Upper lobe of right lung (tissue), 1 donor: ENCODE measurements at places on chromosomes 6 and 20. TPM values are rescaled to one million over a fixed set of nuclear protein-coding genes. Genes with fewer than 3 reads are reported as not detected.
A peak's percentile ranks its signal among the peaks of the same experiment; 100 is the strongest.

- no peaks in the 10 kb centered on the region for H3K4me1 ChIP-seq
- no peak for DNase-seq
- peaks cover 60% of the 10 kb centered on the region for H3K36me3 ChIP-seq
- peak overlapping the region; percentile 12 for H3K27ac ChIP-seq
- no peaks in the 10 kb centered on the region for H3K27me3 ChIP-seq
These were observed 274.9 kb downstream of the UTRN start for GRCh38 chr6:144559865-144560593.

DNA sequence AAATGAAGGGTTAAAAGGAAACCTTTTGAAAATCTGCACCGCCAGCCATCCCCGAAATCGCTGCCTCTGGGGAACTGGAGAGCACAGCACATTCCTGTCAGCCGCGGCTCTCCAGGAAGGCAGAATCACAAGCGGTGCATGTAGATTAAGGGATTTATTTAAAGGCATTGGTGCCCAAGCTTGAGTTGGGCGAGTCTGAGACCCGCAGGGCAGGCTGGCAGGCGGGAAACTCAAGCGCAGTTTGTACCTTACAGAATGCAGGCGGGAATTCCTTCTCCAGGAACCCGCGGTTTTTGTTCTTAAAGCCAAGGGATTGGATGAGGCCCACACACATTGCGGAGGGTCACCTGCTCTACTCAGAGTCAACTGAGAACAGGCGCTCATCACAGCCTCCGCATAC, 10.8 kb downstream of the GPR31 start:
- no peak for DNase-seq
- no peaks in the 10 kb centered on the region for H3K36me3 ChIP-seq
- H3K27ac ChIP-seq = no peak overlapping the region

GRCh38 chr6:40788661-40789655, 201.8 kb upstream of the LRFN2 start:
- no peak overlapping the region for H3K27ac ChIP-seq
- no peak for DNase-seq
- no peaks in the 10 kb centered on the region for H3K27me3 ChIP-seq
- peaks cover 5% of the 10 kb centered on the region for H3K4me1 ChIP-seq
- H3K4me3 ChIP-seq = no peak overlapping the region

- peak; percentile 78 for DNase-seq
- no peaks in the 10 kb centered on the region for H3K27me3 ChIP-seq
- peak overlapping the region; percentile 39 for H3K27ac ChIP-seq
- H3K4me3 ChIP-seq = peak overlapping the region; percentile 8
- H3K4me1 ChIP-seq = peaks cover 14% of the 10 kb centered on the region
These were observed 180.0 kb upstream of the RREB1 start for GRCh38 chr6:6927521-6928361.

Gene MATN4
- 0.29 TPM for total RNA-seq

Gene TNF
- 2.4 TPM for total RNA-seq

- H3K27me3 ChIP-seq = no peaks in the 10 kb centered on the region
- no peak overlapping the region for H3K4me3 ChIP-seq
- H3K4me1 ChIP-seq = no peaks in the 10 kb centered on the region
- DNase-seq = no peak
- no peaks in the 10 kb centered on the region for H3K36me3 ChIP-seq
These were observed 44.9 kb downstream of the SNAP25 start for GRCh38 chr20:10263385-10264165.

DNA sequence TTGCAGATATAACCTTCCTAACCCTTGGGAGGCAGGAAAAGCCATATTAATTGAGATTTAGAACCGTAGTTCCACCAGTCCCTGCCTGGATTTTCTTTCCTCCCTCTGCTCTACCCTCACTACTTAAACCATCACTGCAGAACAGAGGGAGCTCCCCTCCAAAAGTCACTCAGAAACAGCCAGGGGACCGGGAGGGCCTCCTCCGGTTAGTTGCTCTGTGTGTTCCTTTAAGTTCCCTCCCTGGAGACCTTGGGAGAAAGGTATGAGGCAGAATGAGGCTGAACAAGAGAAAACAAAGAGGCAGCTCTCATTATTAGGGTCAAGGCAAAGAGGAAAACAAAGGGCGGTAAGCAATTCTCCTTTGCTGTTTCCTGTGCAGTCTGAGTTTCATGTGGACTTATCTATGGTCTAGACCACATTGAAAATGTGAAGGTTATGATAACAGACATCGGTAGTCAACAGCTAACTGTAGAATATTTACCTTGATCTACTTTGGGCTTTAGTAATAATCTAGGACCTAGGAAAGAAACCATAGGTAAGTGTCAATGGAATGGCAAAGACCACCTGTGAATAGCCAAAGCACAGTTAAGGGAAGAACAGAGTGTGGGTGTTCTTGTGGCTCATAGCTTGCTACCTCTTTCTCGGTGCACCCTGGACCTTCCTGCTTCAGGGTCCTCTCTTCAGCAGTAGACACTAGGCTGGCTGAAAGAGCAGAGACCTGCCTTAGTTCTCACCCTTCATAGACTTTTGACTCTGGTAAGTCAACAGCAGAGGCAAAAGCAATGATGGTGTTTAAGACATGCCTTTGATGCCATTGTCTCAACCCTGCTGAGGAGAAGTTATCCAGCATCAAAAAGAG, 250.9 kb upstream of the CITED2 start:
- H3K27me3 ChIP-seq = no peaks in the 10 kb centered on the region
- peaks cover 5% of the 10 kb centered on the region for H3K4me1 ChIP-seq
- DNase-seq = no peak

- H3K27me3 ChIP-seq = no peaks in the 10 kb centered on the region
- H3K4me3 ChIP-seq = no peak overlapping the region
- H3K4me1 ChIP-seq = no peaks in the 10 kb centered on the region
- DNase-seq = no peak
These were observed 157.7 kb downstream of the RNASET2 start for GRCh38 chr6:166798652-166799051.

DNA sequence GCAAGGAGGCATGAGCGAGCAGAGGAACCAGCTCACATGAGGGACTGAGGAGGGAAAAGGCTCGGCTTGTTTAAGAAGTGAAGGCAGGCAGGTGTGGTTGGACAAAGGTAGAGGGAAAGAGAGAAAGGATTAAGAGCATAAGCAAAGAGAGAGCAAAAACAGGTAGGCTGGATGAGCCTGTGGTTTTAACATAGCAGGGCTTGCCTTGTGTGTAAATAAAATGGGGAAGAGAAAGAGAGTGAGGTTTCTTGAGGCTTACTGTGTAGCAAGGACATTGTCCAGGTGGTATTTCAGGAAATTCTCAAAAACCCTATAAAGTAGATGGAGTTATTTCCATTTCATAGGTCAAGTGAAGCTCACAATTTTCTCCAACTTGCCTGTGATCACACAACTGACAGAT, 93.9 kb upstream of the HDAC2 start:
- H3K4me3 ChIP-seq = no peak overlapping the region
- DNase-seq = no peak
- H3K27me3 ChIP-seq = no peaks in the 10 kb centered on the region
- no peaks in the 10 kb centered on the region for H3K36me3 ChIP-seq
- no peak overlapping the region for H3K27ac ChIP-seq

Gene TRIM40
- not detected for total RNA-seq

GRCh38 chr20:44089987-44090674, 96.9 kb downstream of the JPH2 start:
- no peak overlapping the region for H3K4me3 ChIP-seq
- H3K4me1 ChIP-seq = no peaks in the 10 kb centered on the region
- peaks cover under 1% of the 10 kb centered on the region for H3K27me3 ChIP-seq
- no peaks in the 10 kb centered on the region for H3K36me3 ChIP-seq

GRCh38 chr6:34557228-34557627, 1.1 kb upstream of the SPDEF start:
- no peak overlapping the region for H3K27ac ChIP-seq
- no peaks in the 10 kb centered on the region for H3K36me3 ChIP-seq
- no peak for DNase-seq
- H3K4me1 ChIP-seq = no peaks in the 10 kb centered on the region

DNA sequence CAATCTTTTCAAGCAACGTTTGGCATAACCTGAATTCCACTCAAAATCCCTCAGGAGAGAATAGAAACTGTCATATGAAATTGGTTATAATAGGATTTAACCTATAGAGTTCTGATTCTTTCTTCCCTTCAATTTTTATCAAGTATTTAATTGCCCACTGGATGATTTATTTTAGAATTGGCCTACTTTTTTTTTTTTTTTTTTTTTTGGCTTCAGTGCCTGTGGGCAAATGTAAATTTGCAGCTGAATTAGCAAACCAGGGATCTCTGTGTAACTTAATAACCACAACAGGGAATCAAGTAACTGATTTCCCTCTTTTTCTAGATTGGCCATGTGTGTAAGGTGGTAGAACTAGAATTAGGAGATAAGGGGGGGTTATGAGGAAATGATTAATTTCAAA, 157.0 kb downstream of the SOX4 start:
- no peaks in the 10 kb centered on the region for H3K36me3 ChIP-seq
- H3K27me3 ChIP-seq = no peaks in the 10 kb centered on the region
- DNase-seq = no peak
- H3K27ac ChIP-seq = no peak overlapping the region
- H3K4me1 ChIP-seq = peaks cover 14% of the 10 kb centered on the region
- no peak overlapping the region for H3K4me3 ChIP-seq

Gene UTRN
- total RNA-seq = 316 TPM

Gene DEF6
- total RNA-seq = 17.4 TPM

Gene IDH3B
- 65.5 TPM for total RNA-seq

- H3K4me1 ChIP-seq = no peaks in the 10 kb centered on the region
- H3K27me3 ChIP-seq = peaks cover 15% of the 10 kb centered on the region
- H3K4me3 ChIP-seq = no peak overlapping the region
- no peaks in the 10 kb centered on the region for H3K36me3 ChIP-seq
- no peak for DNase-seq
These were observed 102.4 kb downstream of the CDH4 start for GRCh38 chr20:61354501-61354900.

DNA sequence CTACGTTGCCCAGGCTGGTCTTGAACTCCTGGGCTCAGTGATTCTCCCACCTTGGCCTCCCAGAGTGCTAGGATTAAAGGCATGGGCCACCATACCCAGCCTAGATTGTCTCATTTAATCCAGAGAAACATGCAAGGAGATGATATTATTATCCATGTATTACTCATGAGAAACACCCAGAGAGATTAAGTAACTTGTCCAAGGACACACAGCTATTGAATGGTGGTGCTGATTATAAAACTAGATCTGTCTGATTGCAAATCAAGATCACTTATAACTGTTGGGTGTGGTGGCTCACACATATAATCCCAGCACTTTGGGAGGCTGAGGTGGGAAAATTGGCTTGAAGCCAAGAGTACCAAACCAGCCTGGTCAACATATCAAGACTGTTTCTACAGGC, 94.4 kb upstream of the ZNF217 start:
- no peak overlapping the region for H3K4me3 ChIP-seq
- H3K4me1 ChIP-seq = no peaks in the 10 kb centered on the region
- H3K27me3 ChIP-seq = no peaks in the 10 kb centered on the region
- DNase-seq = no peak

- H3K4me3 ChIP-seq = no peak overlapping the region
- H3K27me3 ChIP-seq = no peaks in the 10 kb centered on the region
- no peak for DNase-seq
- H3K36me3 ChIP-seq = no peaks in the 10 kb centered on the region
- H3K27ac ChIP-seq = no peak overlapping the region
These were observed 24.2 kb downstream of the KIAA0319 start for GRCh38 chr6:24621626-24622289.

Gene HCRTR2
- not detected for total RNA-seq

Gene PRRT1
- total RNA-seq = 1.4 TPM

Gene EPPIN
- not detected for total RNA-seq

Gene TMC2
- 0.43 TPM for total RNA-seq

DNA sequence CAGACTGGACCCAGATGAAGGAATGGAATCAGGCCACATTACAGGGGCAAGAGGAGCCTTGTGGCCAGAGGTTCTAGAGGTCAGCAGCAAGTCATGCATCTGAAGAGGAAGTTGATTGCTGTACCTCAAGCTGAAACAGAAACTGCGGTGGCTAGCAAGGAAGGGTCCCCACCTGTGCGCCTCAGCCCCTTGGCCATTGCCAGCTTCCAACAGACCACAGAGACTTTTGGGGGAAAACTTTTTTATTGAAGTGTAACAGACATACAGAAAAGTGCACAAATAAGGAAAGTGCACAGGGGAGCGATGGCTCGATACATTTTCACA, 26.8 kb upstream of the SLC9A8 start:
- H3K27me3 ChIP-seq = no peaks in the 10 kb centered on the region
- H3K36me3 ChIP-seq = no peaks in the 10 kb centered on the region
- peaks cover 18% of the 10 kb centered on the region for H3K4me1 ChIP-seq
- DNase-seq = no peak
- H3K4me3 ChIP-seq = no peak overlapping the region

- H3K27ac ChIP-seq = no peak overlapping the region
- H3K4me1 ChIP-seq = no peaks in the 10 kb centered on the region
- H3K27me3 ChIP-seq = no peaks in the 10 kb centered on the region
- no peak overlapping the region for H3K4me3 ChIP-seq
- H3K36me3 ChIP-seq = no peaks in the 10 kb centered on the region
- no peak for DNase-seq
These were observed 55.0 kb downstream of the CDKAL1 start for GRCh38 chr6:20589266-20589665.

Gene GLO1
- total RNA-seq = 91.4 TPM

DNA sequence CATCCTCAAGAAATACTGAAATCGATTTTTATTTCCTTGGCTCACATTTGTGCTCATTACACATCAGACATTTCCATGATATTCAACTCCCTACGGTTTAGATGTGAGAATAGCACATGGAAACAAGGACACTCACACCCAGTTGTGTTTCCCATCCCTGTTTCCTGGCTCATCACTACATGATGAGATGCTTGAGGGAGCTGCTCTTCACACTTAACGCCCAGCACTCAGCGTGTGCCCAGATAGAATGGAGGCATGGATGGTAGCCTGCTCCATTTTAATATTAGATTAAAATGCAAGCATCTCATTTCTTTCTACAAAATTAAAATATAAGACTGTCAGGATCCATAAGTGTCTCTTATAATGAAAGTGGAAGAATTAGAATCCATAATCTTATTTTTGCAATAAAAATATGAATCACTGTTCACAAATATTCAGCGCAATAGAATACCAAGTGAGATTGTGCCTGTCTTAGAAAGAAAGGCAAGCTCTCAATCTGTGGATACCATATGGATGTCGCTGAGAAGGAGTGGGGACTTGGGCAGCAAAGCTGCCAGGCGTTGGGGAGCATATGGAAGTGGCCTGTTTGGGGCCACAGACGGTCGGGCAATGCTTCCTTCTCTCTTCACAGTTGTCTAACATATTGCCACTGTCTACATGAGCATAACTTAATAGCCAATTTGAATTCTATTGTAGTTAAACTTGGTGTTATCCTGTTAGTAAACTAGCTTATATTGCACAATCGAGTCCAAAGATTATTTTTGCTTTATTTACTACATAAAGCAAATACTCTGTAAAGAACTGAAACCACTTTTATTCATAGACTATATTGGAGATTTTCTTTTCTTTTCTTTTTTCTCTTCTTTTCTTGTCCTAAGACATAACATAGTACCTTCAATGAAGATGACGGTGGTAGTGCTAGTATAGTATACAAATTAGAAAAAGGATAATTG, 206.8 kb upstream of the QKI start:
- no peaks in the 10 kb centered on the region for H3K4me1 ChIP-seq
- DNase-seq = no peak
- no peak overlapping the region for H3K27ac ChIP-seq
- H3K4me3 ChIP-seq = no peak overlapping the region

- no peaks in the 10 kb centered on the region for H3K27me3 ChIP-seq
- no peaks in the 10 kb centered on the region for H3K4me1 ChIP-seq
- DNase-seq = no peak
These were observed 334.7 kb downstream of the BCKDHB start for GRCh38 chr6:80441131-80441530.

Gene IBTK
- total RNA-seq = 29.4 TPM
